ENCODE measurements at places on chromosomes 1 and 21. TPM values are rescaled to one million over a fixed set of nuclear protein-coding genes. Genes with fewer than 3 reads are reported as not detected.

- no peak overlapping the region for H3K4me3 ChIP-seq
- H3K27ac ChIP-seq = no peak overlapping the region
- no peak for DNase-seq
- no peaks in the 10 kb centered on the region for H3K4me1 ChIP-seq
These were observed 35.3 kb upstream of the TENT5B start for GRCh38 chr1:27047914-27048313.

DNA sequence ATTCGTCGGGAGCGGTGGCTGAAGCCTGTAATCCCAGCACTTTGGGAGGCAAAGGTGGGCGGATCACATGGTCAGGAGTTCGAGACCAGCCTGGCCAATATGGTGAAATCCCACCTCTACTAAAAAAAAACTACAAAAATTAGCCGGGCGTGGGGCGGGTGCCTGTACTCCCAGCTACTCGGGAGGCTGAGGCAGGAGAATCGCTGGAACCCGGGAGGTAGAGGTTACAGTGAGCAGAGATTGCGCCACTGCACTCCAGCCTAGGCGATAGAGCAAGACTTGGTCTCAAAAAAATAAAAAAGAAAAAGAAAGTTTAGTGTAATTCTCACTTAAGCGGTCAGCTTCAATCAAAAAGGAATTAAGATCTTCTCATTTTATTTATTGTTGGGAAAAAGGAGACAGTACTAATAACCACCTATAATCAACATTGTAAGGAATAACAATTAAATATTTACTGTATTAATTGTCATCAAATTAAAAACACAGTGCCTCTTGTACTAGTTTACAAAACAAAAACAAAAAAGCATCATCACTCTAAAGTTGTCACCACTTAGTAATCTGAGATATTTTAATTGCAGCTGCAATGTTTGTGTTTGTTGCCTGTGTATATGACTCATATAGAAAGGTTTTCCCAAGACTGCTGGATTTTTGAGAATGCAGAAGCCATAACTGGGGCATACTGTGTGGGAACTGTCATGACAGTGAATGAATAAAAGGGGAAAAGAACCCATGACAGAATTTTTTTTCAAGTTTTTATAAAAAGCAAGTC lies 3.7 kb downstream of the FBXO42 start:
- H3K27me3 ChIP-seq = no peaks in the 10 kb centered on the region
- peaks cover 22% of the 10 kb centered on the region for H3K4me1 ChIP-seq
- peak; percentile 66 for DNase-seq
- no peak overlapping the region for H3K4me3 ChIP-seq
- H3K27ac ChIP-seq = peak overlapping the region; percentile 57

DNA sequence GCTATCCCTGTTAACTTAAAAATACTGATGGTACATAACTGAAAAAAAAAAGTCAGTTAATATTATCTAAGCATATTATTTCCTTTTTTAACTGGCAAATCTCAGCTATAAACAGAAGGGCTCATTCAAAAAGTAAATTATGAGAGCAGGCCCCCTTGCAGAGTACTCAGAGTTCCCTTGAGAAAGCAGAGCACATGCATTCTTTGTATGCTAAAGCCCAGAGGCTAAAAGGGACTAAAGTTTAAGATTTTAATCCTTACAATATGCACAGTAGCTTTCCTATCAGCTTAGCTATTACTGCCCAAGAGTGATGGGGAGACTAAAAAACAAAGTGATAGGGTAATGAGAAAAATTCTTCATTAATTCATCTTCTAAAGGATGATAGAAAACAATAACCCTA lies 18.5 kb downstream of the SLC16A1 start:
- H3K36me3 ChIP-seq = no peaks in the 10 kb centered on the region
- H3K27me3 ChIP-seq = no peaks in the 10 kb centered on the region
- no peak for DNase-seq
- H3K4me3 ChIP-seq = no peak overlapping the region
- no peak overlapping the region for H3K27ac ChIP-seq
- H3K4me1 ChIP-seq = peaks cover 8% of the 10 kb centered on the region

DNA sequence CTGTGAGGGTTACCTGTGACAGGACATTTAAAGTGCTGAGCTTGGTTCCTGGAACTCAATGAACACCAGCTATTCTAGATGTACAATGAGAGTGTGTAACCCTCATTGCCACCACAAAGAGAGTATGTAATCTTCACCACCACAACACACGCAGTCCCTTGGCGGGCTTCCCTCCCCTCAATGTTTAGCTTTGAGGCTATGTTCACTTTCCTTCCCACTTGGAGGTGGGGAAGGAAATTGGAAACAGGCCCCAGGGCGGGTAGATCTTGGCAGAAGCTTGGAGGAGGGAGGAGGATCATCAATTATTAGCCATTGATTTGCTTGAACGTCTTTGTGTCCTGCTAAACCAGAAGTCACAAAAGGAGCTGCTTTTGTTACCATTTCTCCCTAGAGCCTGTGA lies 8.3 kb upstream of the COL16A1 start:
- H3K36me3 ChIP-seq = no peaks in the 10 kb centered on the region
- no peak overlapping the region for H3K4me3 ChIP-seq
- no peaks in the 10 kb centered on the region for H3K27me3 ChIP-seq
- DNase-seq = peak; percentile 89

DNA sequence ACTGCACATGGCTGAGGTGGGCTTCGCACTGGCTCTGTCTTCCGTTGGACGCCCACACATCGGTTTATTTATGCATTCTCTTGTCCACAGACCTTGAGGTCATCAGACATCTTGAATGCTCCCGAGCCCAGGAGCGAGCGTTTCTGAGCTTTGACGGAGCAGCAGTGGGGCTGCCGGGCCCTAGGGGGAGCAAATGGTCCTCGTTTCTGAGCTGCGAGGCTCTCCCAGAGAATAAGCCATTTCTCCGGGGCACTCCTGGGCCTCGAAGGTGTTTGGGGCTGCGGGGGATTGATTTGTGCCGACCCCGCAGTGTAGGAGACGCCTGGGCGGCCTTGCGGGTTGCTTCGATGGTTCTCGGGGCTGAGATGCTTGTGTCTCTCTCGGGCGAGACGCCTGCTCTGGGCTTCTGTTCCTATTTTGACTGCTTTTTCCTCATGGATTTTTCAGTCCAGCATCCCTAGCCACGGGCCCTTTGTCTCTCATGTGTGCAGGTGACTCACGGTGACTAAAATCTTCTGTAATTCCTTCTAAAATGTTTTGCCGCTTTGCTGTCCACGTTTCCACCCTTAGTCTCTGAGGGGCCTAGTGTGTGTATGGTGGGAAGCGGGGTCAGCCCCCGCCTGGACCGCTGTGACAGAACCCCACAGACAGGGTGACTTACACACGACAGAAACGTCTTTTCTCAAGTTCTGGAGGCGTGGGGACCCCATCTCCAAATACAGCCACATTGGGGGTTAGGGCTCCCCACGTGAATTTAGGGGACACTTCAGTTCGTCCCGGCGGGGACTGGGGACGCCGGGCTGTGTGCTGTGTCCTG lies 62.1 kb downstream of the FAAP20 start:
- H3K27ac ChIP-seq = peak overlapping the region; percentile 98
- peaks cover 26% of the 10 kb centered on the region for H3K4me1 ChIP-seq
- H3K4me3 ChIP-seq = peak overlapping the region; percentile 50
- H3K27me3 ChIP-seq = no peaks in the 10 kb centered on the region
- H3K36me3 ChIP-seq = no peaks in the 10 kb centered on the region

GRCh38 chr1:235557495-235557894 lies 53.2 kb upstream of the B3GALNT2 start:
- DNase-seq = no peak
- no peaks in the 10 kb centered on the region for H3K4me1 ChIP-seq
- no peak overlapping the region for H3K4me3 ChIP-seq
- H3K27ac ChIP-seq = no peak overlapping the region

- no peak overlapping the region for H3K27ac ChIP-seq
- peaks cover 20% of the 10 kb centered on the region for H3K4me1 ChIP-seq
- H3K27me3 ChIP-seq = no peaks in the 10 kb centered on the region
- peaks cover 7% of the 10 kb centered on the region for H3K36me3 ChIP-seq
These were observed 7.3 kb upstream of the LRRC71 start for GRCh38 chr1:156912861-156913808.

DNA sequence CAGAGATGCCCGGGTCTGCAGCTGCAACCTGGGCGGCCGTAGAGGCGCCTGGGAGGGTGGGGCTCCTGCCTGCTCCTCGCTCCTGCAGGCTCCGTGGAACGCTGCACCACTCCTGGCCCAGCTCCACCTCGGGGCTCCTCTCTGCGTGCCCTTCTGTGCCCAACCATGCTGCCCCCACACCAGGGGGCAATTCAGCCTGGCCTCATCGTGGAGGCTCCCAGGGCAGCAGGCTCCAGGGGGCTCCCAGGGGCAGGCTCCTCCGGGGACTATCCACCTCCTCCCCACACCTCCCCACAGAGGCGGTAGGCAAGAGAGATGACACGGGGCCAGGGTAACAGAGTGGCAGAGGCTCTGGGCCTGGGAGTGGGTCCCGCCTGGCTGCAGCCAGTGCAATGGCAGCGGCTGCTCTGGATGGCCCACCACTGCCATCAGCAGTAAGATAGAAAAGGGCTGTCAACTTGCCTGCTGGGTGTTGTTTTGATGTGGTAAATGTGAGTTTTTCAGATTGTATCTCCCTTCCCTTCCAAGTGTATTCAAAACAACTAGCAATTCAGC lies 22.4 kb upstream of the LRRC8C start:
- H3K4me1 ChIP-seq = peaks cover 7% of the 10 kb centered on the region
- no peak for DNase-seq
- no peak overlapping the region for H3K4me3 ChIP-seq
- no peak overlapping the region for H3K27ac ChIP-seq
- H3K36me3 ChIP-seq = no peaks in the 10 kb centered on the region

DNA sequence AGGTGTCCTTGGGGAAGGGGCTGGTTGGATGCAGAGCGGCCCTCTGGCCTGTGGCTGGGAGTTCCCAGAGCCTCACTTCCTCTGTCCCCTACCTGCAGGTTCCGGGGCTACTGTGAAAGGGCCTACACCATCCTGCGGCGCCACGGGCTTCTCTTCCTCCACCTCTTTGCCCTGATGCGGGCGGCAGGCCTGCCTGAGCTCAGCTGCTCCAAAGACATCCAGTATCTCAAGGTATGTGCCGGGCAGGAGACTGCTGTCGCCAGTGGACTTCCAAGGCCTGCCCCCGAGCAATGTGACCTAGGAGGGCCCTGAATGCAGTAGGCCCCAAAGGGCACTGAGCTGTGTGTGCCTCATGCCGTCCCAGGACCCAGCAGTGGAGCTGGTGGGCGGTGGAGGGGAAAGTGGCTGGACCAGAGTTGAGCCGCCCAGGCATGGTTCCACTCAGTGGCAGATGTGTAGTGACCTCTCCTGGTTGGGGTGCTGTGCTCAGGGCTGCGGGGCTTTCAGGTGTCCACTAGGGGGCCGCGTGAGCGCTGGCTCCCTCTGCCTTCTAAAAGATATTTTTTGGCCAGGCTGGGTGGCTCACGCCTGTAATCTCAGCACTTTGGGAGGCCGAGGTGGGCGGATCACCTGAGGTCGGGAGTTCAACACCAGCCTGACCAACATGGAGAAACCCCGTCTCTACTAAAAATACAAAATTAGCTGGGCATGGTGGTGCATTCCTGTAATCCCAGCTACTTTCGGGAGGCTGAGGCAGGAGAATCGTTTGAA lies 73.4 kb downstream of the PIK3CD start:
- no peaks in the 10 kb centered on the region for H3K27me3 ChIP-seq
- no peaks in the 10 kb centered on the region for H3K4me1 ChIP-seq
- no peak overlapping the region for H3K4me3 ChIP-seq
- H3K36me3 ChIP-seq = peaks cover 36% of the 10 kb centered on the region
- H3K27ac ChIP-seq = no peak overlapping the region

- no peak overlapping the region for H3K4me3 ChIP-seq
- H3K27me3 ChIP-seq = no peaks in the 10 kb centered on the region
- H3K4me1 ChIP-seq = peaks cover 9% of the 10 kb centered on the region
- DNase-seq = no peak
- H3K27ac ChIP-seq = peak overlapping the region; percentile 38
These were observed 87.9 kb upstream of the LYST start for GRCh38 chr1:235954306-235955283.

- no peak overlapping the region for H3K27ac ChIP-seq
- H3K36me3 ChIP-seq = no peaks in the 10 kb centered on the region
- no peak overlapping the region for H3K4me3 ChIP-seq
These were observed 15.8 kb downstream of the SLC45A3 start for GRCh38 chr1:205664399-205665017.

GRCh38 chr1:246795906-246796694 lies 71.9 kb downstream of the SCCPDH start:
- peaks cover 5% of the 10 kb centered on the region for H3K4me1 ChIP-seq
- DNase-seq = no peak
- H3K27ac ChIP-seq = no peak overlapping the region
- H3K36me3 ChIP-seq = no peaks in the 10 kb centered on the region

DNA sequence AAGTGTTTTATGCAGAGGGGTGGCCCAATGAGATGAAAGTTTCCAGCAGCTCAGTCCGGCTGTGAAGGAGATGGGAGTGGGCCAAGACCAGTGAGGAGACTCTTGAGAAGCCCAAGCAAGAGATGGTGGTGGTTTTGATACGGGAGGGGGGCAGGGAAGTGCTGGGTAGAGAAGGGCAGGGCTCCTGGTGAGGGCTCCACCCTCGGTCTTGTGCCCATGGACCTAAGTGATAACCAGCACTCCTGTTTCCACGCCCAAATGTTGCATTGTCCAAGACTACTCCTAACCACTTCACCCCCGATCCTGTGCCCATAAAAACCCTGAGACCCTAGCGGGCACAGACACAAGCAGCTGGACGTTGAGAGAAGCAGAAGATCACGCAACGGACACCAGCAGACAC lies 140.9 kb downstream of the MIS18A start:
- no peaks in the 10 kb centered on the region for H3K27me3 ChIP-seq
- no peak overlapping the region for H3K27ac ChIP-seq
- no peaks in the 10 kb centered on the region for H3K36me3 ChIP-seq
- H3K4me1 ChIP-seq = peaks cover 8% of the 10 kb centered on the region
- DNase-seq = no peak

- H3K27me3 ChIP-seq = peaks cover 29% of the 10 kb centered on the region
- H3K27ac ChIP-seq = no peak overlapping the region
- H3K4me1 ChIP-seq = no peaks in the 10 kb centered on the region
These were observed 85.6 kb downstream of the SETD4 start for GRCh38 chr21:35974775-35975174.

GRCh38 chr1:79235301-79236002 lies 228.9 kb upstream of the ADGRL4 start:
- H3K4me1 ChIP-seq = peaks cover 10% of the 10 kb centered on the region
- H3K27me3 ChIP-seq = no peaks in the 10 kb centered on the region
- peak; percentile 29 for DNase-seq

- H3K27ac ChIP-seq = peak overlapping the region; percentile 91
- no peak overlapping the region for H3K4me3 ChIP-seq
- no peaks in the 10 kb centered on the region for H3K27me3 ChIP-seq
- peaks cover 42% of the 10 kb centered on the region for H3K4me1 ChIP-seq
- peak; percentile 84 for DNase-seq
These were observed 2.3 kb upstream of the RUNX1 start for GRCh38 chr21:35051287-35051818.

DNA sequence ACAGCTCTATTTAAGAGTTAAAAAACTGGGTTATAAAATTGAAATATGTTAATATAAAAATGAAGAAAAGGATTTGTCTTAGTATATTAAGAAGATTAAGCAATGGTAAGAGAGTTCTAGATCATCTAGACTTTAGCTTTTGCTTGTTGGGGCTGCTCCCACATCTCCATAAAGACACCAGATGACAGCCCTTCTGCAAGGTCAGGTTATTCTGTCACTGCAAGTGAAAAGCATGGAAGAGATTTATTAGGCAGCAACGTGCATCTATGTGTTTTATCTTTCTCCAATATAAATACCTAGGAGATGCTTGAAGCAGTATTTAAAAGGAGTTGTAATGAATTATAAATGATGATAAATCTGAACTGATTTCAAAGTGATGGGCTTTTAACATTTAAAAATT lies 1560.4 kb downstream of the AMY1C start:
- no peak overlapping the region for H3K4me3 ChIP-seq
- no peaks in the 10 kb centered on the region for H3K4me1 ChIP-seq
- H3K36me3 ChIP-seq = no peaks in the 10 kb centered on the region
- H3K27me3 ChIP-seq = no peaks in the 10 kb centered on the region
- no peak for DNase-seq

The SLC30A2 gene
- total RNA-seq = not detected

The DYRK3 gene
- total RNA-seq = 8.7 TPM
